ENCODE measurements at places on chromosomes 3 and 15. TPM values are rescaled to one million over a fixed set of nuclear protein-coding genes. Genes with fewer than 3 reads are reported as not detected.
A peak's percentile ranks its signal among the peaks of the same experiment; 100 is the strongest.

Gene MTFMT
- total RNA-seq = 33.4 TPM

Gene AP3B2
- 0.29 TPM for total RNA-seq

Gene TKT
- 438 TPM for total RNA-seq

Gene SST
- total RNA-seq = not detected

DNA sequence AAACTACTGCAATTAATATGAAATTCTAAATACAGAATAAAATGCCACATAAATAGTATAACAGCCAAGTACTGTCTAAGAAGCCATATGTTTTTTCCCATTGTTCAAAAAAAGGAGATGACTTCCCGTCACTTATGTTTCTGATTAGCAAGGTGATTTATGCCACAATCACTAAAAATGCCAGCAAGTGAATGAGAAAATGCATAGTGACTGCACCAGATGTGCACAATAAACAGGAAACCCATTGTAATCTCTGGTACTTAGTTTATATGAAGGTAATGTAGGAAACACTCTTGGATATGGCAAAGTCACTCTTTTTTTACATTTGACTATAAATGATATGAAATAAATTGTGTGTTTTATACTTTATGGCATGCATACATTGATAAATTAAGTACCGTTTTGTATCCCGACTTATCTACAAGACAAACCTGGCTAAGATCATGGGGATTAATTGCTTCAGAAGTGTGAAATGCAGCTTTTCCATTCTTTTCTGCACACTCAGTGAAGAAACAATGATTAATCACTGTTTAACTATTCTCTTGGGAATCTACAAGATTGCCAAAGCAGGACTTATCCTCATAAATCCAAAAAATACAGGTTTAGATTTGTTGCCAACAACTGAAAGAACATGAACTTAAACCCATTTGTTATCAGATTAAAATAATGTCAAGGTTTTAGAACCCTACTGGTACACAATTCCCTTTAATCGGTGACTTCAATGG is 164.5 kb downstream of the TBC1D5 start:
- DNase-seq = no peak

DNA sequence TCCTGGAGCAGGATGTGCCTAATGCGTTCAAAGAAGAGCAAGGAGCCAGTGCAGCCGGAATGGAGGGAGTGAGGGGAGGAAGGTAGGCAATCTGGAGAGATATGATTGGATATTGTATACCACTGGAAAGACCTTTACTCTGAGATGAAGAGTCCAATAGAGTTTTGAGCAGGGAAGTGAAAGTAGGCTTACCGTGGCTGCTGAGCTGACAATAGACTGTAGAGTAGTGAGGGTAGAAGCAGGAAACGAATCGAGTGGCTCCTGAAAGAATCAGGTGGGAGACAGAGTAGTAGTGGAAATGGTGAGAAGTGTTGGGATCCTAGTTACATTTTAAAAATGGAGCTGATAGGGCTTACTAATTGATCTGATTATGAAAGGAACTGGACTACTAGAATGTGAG is 51.8 kb upstream of the NUDT16 start:
- no peak for DNase-seq

GRCh38 chr3:51703761-51704510 is 2.9 kb upstream of the GRM2 start:
- no peak for DNase-seq

- no peak for DNase-seq
Measured at GRCh38 chr3:57729334-57730045, 26.6 kb upstream of the SLMAP start.

- DNase-seq = no peak
Measured at GRCh38 chr3:114011059-114011797, 45.1 kb downstream of the CCDC191 start.

- DNase-seq = no peak
Measured at GRCh38 chr15:77358545-77359240, 61.2 kb downstream of the PEAK1 start.

GRCh38 chr15:101450403-101451265 is 38.9 kb downstream of the PCSK6 start:
- DNase-seq = no peak

DNA sequence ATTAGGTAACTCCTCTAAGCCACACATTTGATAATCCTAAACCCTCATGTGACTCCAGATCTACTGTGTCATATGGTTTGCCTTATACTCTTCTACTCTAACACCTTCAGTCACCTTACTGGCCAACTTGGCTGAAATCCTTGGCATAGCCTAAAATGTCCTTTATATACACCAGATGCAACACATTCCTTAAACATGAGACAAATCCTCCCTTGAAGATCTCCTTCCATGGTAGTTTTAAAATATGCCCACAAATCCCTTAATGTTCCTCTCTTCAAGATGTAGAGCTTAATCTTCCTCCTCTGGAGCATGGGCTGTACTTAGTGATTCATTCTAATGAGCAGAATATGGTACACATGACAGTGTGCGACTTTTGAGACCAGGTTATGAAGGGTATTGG is 238.9 kb downstream of the SUCLG2 start:
- DNase-seq = no peak

DNA sequence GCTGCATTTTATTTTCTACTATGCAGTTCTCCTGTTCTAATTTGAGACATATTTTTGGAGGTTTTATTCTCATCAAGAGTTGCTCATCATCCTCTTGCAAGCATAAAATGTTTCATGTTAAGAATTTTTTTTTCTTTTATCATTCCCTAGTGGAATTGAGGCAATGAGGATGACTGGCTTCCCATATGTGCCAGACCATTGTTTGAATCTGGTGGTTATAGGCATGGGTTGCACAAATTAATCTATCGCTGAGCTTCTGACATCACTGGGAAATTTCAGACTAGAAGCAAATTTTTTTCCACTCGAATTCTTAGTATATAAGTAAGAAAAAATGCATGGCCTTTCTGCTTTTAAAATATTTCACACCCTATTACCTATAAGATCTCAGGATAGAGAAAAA is 279.1 kb upstream of the PLSCR5 start:
- no peak for DNase-seq

DNA sequence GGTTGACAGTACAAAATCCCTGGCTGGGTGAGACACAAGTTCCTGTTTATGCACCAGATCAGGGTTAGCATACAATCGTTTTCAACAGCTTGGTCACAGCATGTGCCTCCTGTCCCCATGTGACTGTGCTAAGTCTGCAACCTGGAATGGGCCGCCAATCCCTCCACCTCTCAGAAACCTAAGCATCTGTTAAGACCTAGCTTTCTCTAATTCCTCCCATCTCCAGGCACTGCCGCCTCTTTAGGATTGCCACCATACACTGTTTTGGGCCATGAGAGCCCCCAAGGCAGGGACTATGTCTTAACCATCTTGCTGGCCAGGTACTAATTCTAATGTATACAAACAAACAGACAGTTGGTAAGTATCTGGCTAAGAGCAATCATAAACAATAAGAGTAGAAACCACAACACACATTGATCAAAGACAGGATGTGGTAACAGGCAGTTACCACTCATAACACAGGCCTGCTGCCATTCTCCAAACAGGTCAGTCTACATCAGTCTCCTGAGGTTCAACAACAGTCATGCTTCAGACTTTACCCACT is 25.6 kb downstream of the SEC22C start:
- DNase-seq = no peak

DNA sequence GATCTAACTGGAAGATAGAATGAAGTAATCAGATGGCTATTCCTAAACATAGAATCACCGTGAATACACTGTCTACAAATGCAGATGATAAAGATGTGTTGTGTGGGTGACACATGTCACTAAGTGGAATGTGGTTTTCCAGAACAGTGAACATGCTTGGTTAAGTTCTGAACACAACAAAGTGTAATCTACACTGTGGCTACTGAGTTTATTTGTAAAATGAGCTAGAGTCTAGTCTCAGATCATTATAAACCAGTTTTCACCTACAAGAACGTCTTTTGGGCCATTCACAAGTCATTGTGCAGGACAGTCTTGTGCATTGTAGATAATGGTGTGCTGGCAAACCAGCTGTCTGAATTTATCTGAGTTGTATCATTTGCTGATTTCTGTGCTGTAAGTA is 35.3 kb downstream of the OXNAD1 start:
- no peak for DNase-seq

- no peak for DNase-seq
Measured at GRCh38 chr3:122245513-122246174, 62.2 kb downstream of the CASR start.

DNA sequence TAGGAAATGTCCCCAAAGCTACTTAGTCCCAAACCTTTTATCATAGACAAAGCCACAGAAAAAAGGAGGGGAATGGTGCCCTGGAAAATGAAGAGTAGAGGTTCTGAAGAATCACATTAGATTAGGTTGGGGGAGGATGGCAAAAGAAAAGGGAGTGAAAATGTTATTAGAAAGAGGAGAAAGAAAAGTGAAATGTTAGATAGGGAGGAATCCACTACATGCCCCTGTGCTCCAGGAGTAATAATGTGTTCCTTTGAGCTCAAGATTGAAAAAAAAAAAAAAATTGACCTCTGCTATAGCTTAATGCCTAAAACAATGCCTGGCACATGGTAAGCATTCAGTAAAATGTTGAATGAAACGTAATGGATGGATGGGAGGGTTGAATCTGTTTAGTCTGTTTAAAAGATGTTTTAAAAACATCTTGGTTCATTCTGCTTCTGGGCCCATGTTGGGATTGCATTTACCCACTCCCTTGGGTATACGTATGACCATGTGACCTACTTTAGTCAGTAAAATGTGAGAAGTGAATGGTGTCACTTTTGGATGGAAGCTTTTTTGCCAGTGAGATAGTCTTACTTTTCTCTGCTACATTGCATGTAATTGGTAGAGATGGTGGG is 19.0 kb downstream of the MAPK6 start:
- no peak for DNase-seq

GRCh38 chr3:171358181-171358880 is 101.9 kb downstream of the TNIK start:
- peak; percentile 45 for DNase-seq

- DNase-seq = peak; percentile 36
Measured at GRCh38 chr3:14847613-14848541, 29.1 kb downstream of the FGD5 start.
